CD8-positive, alpha-beta memory T cell (primary cell): ENCODE measurements at places on chromosomes 5 and 9. TPM values are rescaled to one million over a fixed set of nuclear protein-coding genes. Genes with fewer than 3 reads are reported as not detected.

DNA sequence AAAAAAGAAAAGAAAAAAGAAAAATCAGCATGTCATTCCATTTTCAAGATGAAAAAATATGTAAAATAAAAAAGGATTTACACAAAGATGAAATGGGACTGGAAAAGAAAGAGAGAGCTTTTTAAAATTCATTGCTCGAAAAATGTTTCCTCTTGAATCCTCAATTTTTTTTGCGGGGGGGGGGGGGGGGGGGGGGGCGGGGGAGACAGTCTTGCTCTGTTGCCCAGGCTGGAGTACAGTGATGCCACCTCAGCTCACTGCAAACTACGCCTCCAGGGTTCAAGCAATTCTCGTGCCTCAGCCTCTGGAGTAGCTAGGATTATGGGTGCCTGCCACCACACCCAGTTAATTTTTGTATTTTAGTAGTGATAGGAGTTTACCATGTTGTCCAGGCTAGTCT, 16.5 kb downstream of the PFDN1 start:
- DNase-seq, result no peak
- H3K27ac ChIP-seq, result no peak overlapping the region
- H3K27me3 ChIP-seq, result no peaks in the 10 kb centered on the region

DNA sequence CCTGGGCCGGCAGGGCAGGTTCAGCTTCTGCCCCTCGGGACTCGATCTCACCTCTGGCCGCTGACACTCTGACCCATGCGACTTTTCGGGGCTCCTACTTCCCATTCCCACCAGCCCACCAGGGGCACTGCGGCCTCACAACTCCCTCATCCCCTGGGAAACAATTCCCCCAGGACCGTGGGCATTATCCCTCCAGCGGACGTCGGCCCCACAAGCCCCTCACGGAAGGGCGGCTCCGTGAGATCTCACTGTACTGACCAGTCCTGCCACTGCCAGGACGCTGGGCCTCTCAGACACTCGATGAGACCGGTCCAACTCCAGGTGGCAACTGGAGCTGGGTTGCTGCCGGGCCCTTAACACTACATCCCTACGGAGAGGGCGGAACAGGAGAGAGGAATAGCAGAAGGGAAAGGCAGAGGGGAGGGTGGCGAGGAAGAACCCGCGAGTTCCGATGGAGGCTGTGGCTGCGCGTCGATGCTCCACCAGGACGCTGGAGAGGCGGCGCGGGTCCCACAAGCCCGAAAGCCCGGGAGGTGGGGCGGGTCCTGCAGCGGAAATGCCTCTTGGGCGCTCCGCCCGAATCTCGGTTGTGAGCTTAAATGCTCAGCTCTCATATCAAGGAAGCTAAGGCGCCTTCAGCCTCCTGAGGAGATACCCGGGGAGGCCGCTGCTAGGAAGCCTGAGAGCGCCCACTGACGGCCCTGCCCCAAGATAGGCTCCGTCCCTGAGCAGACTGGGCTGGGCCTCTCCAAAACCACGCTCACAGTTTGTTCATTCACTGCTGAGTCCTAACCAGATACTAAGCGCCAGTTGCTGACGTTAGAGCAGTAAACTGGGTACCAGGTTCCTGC, 36.3 kb downstream of the VCP start:
- peak overlapping the region; percentile 5 for H3K4me3 ChIP-seq
- H3K27me3 ChIP-seq, result no peaks in the 10 kb centered on the region
- peak; percentile 11 for DNase-seq
- H3K27ac ChIP-seq, result no peak overlapping the region

SPINK6 gene
- total RNA-seq, result not detected

DNA sequence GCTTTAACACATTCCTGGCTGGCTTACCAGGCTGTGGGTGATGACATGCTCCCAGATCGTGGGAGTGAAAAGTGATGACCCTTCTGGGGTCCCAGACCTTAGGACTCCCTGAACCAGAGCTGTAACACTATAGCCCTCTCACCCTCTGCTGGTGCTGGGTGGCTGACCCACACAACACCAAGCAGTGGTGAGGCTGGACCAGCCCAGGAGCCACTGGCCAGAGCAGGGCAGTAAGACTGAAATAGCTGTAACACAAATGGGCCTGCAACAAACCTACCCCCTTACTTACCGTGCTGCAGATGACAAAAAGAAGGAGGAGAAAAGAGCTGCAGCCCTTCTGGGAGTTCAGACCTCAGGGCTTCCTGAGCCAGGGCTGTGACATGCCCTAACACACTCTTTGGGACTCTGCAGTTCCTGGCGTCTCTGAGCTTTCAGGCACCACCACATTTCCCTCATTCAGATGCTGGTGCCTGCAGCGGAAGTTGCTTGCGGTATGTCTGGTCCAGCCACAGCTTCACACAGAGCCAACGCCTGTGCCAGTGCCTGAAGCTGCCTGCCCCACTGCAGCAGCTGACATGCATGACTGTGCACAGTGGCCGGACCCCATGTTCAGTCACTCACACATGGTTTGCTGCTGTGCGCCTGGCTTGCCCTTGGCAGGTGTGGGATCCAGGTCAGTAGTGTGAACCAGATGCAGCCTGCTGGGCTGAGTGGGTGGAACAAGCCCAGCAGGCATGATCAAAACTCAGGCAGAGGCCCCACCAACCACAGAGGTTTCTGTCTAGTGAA, 1247.4 kb downstream of the EFNA5 start:
- H3K4me3 ChIP-seq, result no peak overlapping the region
- H3K27ac ChIP-seq, result no peak overlapping the region
- H3K27me3 ChIP-seq, result no peaks in the 10 kb centered on the region
- no peak for DNase-seq
- no peaks in the 10 kb centered on the region for H3K4me1 ChIP-seq

PHF24 gene
- total RNA-seq, result 0.04 TPM

MLANA gene
- total RNA-seq, result not detected

DNA sequence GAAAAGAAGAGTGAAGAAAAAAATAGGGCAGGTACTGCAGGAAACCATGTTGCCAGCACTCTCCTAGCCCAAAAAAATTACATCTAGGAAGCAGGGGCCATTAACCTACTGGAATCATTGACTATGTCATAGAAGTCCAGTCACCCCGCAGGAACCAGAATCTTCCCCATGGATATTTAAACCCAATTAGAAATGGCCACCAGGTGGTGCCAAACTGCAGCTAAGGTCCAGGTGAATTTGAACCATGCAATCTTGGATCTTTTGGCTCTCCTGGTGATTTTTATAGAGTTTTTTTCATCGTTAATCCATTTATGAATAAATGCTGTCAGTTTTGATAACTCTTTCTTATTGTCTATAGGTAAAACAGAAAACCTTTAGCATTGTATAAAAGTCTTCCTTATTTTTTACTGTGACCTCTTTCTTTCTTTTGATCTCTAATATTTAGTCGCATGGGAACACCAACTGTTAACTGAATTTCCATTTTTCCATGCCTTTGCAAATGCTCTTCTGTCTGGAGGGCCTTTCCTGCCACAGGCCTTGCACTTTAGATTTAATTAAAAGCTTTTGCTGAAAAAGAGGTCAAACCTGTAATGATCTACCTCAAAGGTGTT, 147.5 kb upstream of the FGF10 start:
- no peaks in the 10 kb centered on the region for H3K27me3 ChIP-seq
- H3K4me3 ChIP-seq, result no peak overlapping the region
- H3K36me3 ChIP-seq, result no peaks in the 10 kb centered on the region

PCDHB2 gene
- total RNA-seq, result not detected

- DNase-seq, result no peak
- no peak overlapping the region for H3K27ac ChIP-seq
- no peaks in the 10 kb centered on the region for H3K27me3 ChIP-seq
- no peaks in the 10 kb centered on the region for H3K36me3 ChIP-seq
- H3K4me1 ChIP-seq, result no peaks in the 10 kb centered on the region
Measured at GRCh38 chr9:22105005-22105722, 96.1 kb upstream of the CDKN2B start.

GRCh38 chr9:93126151-93126781, 7.8 kb downstream of the NINJ1 start:
- no peaks in the 10 kb centered on the region for H3K36me3 ChIP-seq
- peaks cover 54% of the 10 kb centered on the region for H3K4me1 ChIP-seq
- H3K27me3 ChIP-seq, result no peaks in the 10 kb centered on the region
- DNase-seq, result peak; percentile 46
- peak overlapping the region; percentile 22 for H3K4me3 ChIP-seq

MIER3 gene
- 26.0 TPM for total RNA-seq

IL33 gene
- total RNA-seq, result not detected

DNA sequence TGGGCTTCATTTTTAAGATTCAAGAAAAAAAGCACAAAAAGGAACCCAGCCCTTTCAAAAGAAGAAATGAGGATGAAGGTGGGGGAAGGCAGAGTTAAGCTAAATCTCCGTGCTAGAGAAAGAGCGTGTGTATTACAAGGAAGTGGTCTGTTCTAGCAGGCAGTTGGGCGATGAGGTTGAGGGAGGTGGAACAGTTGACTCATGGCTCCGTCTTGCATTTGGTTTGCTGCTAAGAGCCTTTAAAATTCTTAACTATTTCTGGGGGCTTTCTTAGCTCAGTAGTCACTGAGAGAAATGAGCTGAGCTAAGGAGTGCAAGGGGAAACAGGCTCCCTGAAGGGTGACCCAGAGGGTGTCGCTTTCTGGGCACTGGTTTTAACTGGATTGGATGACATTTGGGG, 117.4 kb downstream of the GCNT1 start:
- H3K4me3 ChIP-seq, result no peak overlapping the region
- H3K27me3 ChIP-seq, result no peaks in the 10 kb centered on the region
- no peaks in the 10 kb centered on the region for H3K36me3 ChIP-seq
- peaks cover 8% of the 10 kb centered on the region for H3K4me1 ChIP-seq

NUTM2G gene
- total RNA-seq, result not detected

DNA sequence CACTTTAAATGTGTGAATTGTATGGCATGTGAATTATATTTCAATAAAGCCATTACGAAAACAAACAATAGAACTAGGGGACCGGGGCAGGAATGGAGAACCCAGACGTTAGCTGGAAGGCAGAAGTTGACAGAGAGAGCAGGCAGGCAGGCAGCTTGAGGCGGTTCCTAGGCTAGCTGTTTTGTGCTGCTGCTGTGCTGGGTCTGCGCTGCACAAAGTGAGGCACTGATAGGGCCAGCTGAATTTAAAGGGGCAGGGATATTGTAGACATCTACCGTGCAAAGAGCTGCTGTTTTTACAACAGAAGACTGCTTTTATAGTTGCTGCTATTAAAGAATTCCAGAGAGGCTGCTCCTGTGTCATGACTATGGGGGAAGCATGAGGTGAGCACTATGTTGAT, 21.6 kb upstream of the MIER3 start:
- no peaks in the 10 kb centered on the region for H3K27me3 ChIP-seq
- H3K4me3 ChIP-seq, result no peak overlapping the region
- DNase-seq, result no peak
- H3K4me1 ChIP-seq, result no peaks in the 10 kb centered on the region

GRCh38 chr9:96877269-96877668, 23.0 kb upstream of the ZNF782 start:
- H3K4me1 ChIP-seq, result peaks cover 8% of the 10 kb centered on the region
- peaks cover 14% of the 10 kb centered on the region for H3K27me3 ChIP-seq
- no peaks in the 10 kb centered on the region for H3K36me3 ChIP-seq
- H3K4me3 ChIP-seq, result no peak overlapping the region
- DNase-seq, result no peak
- H3K27ac ChIP-seq, result no peak overlapping the region

SLCO4C1 gene
- total RNA-seq, result 0.11 TPM

DNA sequence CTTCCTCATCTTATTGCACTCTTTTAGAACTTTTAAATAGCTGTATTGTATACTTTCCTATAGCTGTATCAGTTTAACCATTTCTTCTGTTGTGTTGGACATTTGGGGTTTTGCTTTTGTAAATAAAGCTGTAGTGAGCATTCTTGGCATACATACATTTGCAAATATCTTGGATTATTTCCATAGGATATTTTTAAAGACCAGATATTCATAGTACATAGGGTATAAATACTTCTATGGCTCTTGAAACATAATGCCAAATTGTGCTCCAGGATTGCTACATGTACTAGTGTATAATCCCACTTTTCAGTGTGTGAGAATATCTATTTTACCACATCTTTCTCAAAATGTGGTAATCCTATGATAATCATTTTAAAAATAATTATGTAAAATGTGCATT, 51.2 kb downstream of the SCAMP1 start:
- no peak overlapping the region for H3K27ac ChIP-seq
- DNase-seq, result no peak
- H3K4me3 ChIP-seq, result no peak overlapping the region
- no peaks in the 10 kb centered on the region for H3K27me3 ChIP-seq

DNA sequence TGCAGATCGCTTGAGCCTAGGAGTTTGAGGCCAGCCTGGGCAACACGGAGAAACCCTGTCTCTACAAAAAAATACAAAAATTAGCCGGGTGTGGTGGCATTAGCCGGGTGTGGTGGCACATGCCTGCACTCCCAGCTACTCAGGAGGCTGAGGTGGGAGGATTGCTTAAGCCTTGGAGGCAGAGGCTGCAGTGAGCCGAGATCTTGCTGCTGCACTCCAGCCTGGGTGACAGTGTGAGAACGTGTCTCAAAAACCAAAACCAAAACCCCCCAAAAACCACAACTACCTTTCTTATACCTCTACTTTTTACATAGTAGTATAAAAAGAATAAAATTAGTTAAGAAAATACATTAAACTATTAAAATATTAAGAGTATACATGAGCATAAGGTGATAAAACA, 121.2 kb downstream of the RAPGEF6 start:
- no peak overlapping the region for H3K4me3 ChIP-seq
- DNase-seq, result no peak
- H3K4me1 ChIP-seq, result peaks cover 50% of the 10 kb centered on the region
- peaks cover 13% of the 10 kb centered on the region for H3K36me3 ChIP-seq
- no peaks in the 10 kb centered on the region for H3K27me3 ChIP-seq
- no peak overlapping the region for H3K27ac ChIP-seq

DNA sequence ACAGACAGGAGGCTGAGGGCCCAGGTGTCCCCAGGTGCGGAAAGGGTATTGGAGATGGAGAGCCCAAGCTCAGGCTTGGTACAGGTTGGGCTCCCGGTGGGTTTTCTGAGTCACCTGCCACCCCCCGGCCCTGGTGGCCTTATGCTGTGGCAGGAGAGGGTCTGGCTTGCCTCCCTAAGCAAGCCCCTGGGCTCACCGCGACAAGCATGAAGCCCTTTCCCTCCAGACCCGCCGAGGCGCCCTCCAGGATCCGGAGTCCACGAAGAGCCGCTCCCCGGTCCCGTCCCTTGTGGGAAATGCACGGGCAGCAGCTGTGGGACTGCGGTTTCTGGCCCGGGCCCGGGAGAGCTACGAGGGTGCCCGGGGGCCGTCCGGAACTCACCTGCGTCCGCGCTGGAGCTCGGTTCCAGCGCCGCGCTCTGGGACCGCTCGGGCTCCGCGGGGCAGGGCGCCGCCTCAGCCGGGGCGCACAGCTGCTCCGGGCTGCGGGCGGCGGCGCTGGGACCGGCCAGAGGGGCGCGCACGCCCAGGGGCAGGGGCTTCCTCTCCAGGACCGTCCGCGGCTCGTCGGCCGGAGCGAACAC, 757 bp downstream of the SAPCD2 start:
- no peak for DNase-seq
- no peak overlapping the region for H3K27ac ChIP-seq
